ENCODE measurements at places on chromosomes 3 and 15.

GRCh38 chr3:29353807-29354206, 72.9 kb downstream of the RBMS3 start:
- no peak for DNase-seq

DNA sequence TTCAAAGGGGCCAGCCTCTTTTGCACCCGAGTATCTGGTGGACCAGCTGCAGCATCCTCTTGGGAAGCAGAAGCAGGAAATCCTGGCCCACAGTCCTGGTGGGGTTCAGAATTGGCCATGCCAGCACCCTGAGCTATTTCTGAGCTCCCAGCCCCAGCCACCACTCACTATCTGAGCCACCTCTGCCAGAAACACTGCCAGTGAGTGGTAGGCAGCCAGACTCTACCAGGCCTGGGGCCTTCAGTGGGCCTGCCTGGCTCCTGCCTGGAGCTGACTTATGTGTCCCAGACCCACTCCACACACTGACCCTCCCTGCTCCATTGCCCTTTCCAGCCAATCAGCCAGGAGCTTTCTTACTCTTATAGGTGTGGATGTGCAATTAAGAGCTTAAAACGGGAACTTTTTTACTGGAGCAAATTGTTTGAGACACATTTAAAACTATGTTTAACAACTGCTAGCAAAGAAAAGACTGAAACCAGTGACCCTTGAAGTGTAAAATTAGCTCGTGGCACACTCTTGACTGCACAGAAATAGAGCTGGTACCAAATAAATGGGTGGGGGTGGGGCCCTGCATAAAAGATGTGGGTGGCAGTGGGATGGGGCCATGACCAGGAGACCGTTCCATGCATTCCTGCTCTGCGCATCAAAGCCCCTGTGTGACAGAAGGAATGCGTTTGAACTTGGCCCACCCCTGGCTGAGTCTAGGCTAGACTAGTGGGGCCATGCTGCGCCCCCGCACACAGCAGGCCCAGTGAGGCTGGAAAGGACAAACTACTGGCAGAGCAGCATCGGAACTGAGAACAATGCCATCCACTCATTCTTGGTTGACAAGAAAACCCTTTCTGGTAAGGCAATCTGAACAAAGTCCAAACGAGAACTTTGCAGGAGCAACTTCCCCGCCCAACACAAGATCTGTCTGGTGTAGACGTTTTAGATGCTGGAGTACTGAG, 48.0 kb downstream of the CTNNB1 start:
- DNase-seq = no peak

DNA sequence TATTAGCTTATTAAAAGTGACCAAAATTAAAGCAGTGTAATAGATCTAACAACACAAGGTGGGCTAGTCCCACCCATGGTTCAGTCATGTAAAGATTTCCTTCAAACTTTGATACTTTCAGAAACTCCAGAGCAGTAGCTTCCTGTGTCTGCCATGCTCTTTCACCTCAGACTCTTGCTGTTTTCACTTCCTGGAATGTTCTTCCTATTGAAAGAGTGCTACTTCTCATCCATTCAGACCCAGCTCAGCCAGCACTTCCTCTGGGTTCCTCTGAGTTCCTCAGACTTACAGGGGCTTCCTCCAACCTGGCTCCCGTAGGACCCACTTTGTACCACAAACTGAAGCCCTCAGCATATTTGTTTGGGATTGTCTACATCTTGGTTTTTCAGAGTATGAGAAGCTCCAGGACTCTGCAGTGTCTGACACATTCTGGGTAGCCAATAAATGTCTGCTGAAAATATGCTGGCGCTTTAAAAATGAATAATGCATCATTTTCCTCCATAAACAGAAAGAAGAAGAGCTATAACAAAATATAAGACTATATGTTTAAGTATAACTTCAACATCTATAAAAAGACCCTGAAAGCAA, 18.0 kb downstream of the NCEH1 start:
- no peak for DNase-seq

DNA sequence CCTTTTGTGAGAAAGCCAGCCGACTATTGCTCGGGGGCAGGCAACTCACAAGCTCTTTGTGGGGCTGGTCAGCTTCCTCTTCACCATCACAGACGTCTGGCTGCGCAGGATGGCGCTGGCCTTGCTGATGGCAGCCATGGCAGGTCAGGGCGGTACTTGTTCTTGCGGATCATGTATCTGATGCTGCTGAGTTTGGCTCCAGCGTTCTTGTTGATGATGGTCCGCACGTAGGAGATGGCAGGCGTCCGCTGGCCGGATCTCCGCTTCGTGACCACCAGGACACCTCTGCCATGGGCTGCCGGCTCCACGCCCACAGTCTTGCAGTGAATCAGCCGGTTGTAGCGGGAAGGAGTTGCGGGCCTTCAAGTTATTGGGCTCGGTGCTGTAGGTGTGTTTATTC, 67.9 kb upstream of the SLC7A14 start:
- no peak for DNase-seq

GRCh38 chr3:16529264-16529663, 15.8 kb upstream of the RFTN1 start:
- no peak for DNase-seq

- no peak for DNase-seq
Observed at GRCh38 chr3:173870976-173871375, 473.4 kb downstream of the NLGN1 start.

- DNase-seq = no peak
Observed at GRCh38 chr3:184737641-184738505, 26.0 kb upstream of the MAGEF1 start.

DNA sequence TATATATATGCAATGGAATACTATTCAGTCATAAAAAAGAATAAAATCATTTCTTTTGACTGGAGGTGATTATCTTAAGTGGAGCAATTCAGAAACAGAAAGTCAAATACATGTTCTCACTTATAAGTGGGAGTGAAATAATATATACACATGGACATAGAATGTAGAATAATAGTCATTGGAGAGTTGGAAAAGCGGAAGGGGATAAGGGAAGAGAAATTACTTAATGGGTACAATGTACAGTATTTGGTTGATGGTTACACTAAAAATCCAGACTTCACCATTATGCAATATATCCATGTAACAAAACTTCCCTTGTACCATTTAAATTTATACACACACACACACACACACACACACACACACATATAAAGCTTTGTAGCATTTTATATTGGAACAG, 84.3 kb downstream of the RAP2B start:
- DNase-seq = no peak

DNA sequence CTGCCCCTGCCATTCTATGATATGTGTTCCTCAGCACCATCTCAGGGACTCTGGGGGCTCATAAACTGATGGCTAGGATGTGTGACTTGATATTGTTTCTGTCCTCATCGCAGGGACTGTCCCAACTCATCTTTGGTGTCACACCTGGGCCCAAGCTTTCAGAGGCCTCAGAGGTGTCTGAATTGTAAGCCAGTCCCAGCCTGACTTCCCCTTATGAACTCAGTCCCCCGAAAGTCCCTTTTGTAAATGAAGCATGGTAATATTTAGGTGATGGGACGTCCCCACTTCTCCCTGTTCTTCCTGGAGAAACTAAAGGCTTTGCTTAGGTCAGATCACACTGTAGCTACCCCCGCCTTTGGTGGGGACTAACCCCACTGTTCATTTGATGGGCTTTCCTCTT, 142.4 kb upstream of the TLE3 start:
- DNase-seq = no peak

DNA sequence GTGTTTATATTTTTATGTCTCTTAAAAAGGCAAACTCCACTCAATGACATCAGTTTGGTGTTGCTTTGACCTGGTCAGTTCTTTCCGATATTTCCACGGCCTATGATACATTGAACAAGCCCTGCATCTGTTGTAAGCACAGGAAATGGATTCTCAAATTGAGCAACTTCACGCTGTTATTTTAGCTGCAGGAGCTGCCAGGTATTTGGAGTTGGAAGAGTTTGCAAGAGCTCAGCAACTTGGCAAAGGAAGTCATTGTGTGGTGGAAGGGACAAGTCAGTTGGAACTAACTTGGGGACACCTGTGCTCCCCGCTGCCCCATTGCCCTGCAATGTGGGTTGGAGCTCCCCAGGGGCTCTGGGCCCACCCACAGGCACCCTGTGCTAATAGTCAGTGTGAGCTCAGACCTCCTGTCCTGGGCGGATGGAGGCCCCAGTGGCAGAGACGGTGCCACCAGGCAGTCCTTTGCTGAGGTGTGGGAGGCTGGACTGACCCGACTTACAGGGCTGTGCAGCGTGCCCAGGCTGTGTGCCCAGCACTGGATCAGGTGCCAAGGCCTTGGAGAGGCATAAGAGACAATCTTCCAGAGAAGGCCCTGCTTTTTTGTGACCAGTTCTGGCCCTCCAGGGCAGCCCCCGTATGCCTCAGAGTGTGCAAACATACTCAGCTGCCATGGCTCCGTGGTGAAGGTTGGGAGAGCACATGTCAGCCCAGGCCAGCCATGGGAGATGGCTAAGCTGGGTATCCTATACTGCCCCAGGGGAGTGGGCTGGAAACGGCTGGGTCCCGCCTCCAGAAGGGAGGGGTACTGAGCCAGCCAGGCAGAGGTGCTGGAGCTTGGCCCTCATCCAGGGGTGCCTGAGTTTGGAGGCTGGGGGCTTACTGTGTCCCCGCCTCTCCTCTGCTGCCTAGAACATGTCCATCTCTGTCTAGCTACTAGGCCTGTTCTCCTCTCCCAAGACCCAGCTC, 43.5 kb downstream of the KY start:
- no peak for DNase-seq

- DNase-seq = peak; percentile 3
Observed at GRCh38 chr15:65869954-65870871, 922 bp downstream of the RAB11A start.

GRCh38 chr3:153547970-153548369, 385.9 kb downstream of the RAP2B start:
- DNase-seq = no peak

DNA sequence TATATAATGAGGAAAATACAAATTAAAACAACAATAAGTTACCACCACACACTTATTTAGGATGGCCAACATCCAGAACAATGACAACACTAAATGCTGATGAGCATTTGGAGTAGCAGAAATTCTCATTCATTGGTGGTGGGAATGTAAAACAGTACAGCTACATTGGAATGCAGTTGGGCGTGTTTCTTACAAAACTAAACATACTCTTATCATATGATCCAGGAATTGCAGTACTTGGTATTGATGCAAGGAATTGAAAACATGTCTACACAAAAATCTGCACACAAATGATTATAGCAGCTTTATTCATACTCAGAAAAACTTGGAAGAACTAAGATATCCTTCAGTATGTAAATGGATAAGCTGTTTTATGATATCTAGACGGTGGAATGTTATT, 594.2 kb downstream of the ZBBX start:
- no peak for DNase-seq

DNA sequence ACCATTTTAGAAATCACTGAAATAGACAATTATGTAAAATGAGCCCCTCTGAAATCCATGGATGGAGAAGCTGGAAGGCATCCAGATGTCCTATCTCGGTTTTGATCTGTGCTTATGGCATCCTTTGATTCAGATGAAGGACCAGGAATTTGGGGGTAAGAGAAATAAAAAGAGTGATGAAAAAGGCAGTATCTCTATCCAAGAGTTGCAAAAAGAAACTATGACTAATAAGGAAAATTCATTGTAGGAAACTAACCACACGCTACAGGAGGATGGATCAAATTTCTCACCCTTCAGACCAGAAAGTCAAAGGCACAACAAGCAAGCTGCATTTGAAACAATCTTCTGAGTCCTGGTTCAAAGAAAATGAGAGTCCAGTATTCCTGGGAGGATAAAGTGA, 34.8 kb downstream of the SRGAP3 start:
- DNase-seq = no peak

DNA sequence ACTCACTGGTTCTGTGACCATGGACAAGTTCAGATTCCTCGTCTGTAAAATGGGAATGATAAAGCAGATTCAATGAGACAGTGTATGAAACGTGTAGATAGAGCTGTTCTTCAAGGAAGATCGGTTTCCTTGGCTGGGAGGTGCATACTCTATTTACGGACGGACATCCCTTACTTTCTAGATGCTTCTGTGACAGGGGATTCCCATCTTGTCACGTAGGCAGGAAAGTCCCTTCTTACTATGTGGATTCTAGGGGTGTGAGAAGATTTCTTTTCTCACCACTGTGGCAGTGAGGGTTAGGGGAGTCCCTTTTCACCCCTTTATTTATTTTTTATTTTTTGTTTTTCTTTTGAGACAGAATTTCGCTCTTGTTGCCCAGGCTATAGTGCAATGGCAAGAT, 180.9 kb upstream of the TBL1XR1 start:
- no peak for DNase-seq

DNA sequence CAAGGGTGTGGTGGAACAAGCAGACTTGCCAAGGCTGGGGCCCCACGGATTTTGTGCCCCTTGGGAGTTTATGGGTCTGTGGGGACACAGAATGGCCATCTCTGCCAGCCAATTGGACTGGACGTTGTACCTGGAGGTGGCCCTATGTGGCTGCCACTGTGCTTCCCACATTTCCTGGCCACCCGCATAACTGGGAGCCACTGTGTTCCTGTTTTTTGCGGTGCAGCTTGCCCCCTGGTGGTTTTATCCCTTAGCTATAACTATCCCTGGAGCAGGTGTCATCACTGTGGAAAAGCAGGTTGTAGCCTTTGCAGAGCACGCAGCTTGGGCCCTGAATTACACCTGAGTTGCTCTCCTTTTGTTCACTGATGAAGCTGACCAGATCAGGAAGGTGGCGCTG, 306.3 kb downstream of the ZPLD1 start:
- DNase-seq = no peak

GRCh38 chr3:187939891-187940290, 194.6 kb upstream of the BCL6 start:
- DNase-seq = no peak

GRCh38 chr3:121918779-121919483, 24.7 kb downstream of the SLC15A2 start:
- DNase-seq = no peak

DNA sequence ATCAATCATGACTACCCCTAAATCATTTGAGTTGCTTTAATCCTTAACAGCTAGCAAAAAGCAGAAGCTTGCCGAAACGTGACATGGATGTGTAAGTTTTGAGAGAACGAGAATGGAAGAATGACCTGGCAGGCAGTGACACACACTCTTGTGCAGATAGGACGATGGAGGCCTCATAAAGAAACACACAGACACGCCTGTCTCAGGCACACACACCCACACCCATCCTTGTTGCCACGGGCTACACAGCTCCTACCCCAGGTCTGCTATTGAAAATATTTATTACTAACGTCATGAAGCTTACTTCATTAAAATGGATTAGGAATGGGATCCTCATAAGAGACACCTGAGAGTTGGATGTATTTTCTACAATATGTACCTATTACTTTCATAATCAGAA, 8.5 kb downstream of the MYO5C start:
- DNase-seq = no peak

DNA sequence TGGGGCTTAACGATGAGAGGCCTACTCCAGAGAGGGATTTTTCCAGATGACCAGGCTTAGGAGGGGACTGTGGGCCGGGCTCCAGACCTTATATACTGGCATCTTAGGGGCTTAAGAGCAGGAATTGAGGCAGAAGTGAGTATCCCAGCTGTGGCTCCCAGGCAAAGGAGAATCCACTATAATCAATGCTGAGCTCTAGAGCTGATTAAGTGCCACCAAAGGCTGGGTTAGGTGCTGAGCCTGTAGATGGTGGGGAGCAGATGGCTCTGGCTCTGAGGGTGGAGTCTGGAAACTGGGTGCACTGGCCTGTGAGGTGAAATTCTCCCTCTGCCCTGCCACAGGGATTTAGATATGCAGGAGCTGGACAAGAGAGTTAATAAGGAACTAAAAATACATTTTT, 23.2 kb downstream of the IRAK2 start:
- DNase-seq = no peak

GRCh38 chr3:46380471-46381221, 9.9 kb downstream of the CCR5 start:
- DNase-seq = no peak

- no peak for DNase-seq
Observed at GRCh38 chr3:94076055-94076454, 13.2 kb downstream of the NSUN3 start.
